ENCODE measurements at places on chromosomes 3 and 15.
A peak's percentile ranks its signal among the peaks of the same experiment; 100 is the strongest.

- H3K27ac ChIP-seq, result no peak overlapping the region
- H3K27me3 ChIP-seq, result no peaks in the 10 kb centered on the region
- DNase-seq, result no peak
- no peaks in the 10 kb centered on the region for H3K4me1 ChIP-seq
These were observed 20.2 kb downstream of the LSAMP start for GRCh38 chr3:116425126-116425525.

GRCh38 chr3:73148206-73148605, 86.7 kb downstream of the EBLN2 start:
- H3K27ac ChIP-seq, result no peak overlapping the region
- peak; percentile 69 for DNase-seq
- no peaks in the 10 kb centered on the region for H3K4me1 ChIP-seq
- no peak overlapping the region for H3K4me3 ChIP-seq

GRCh38 chr3:120114981-120115380, 20.7 kb upstream of the GSK3B start:
- H3K36me3 ChIP-seq, result no peaks in the 10 kb centered on the region
- no peak overlapping the region for H3K27ac ChIP-seq
- no peaks in the 10 kb centered on the region for H3K27me3 ChIP-seq
- DNase-seq, result no peak

GRCh38 chr3:14175383-14176037, 2.9 kb downstream of the XPC start:
- H3K4me3 ChIP-seq, result no peak overlapping the region
- no peaks in the 10 kb centered on the region for H3K27me3 ChIP-seq
- peaks cover 19% of the 10 kb centered on the region for H3K4me1 ChIP-seq

DNA sequence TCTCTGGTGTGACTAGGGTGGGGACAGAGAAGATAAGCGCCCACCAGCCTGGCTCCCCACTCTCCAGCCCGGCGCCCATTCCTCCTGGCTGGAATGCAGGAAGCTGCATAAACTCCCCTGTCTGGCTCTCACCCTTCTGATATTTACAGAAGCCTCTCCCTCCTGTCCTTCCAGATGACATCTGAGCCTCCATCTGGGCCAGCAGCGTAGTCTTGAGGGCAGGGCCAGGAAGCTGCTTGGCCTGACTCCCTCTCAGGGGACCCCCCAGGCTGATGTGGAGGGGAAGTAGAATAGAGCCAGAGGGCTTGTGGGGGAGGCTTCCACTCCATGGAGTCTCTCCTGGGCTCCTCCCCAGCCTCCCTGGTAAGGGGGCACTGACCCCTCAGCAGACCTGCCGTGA, 49.9 kb downstream of the LINGO1 start:
- no peak overlapping the region for H3K27ac ChIP-seq
- no peaks in the 10 kb centered on the region for H3K4me1 ChIP-seq
- no peak overlapping the region for H3K4me3 ChIP-seq
- no peaks in the 10 kb centered on the region for H3K27me3 ChIP-seq

DNA sequence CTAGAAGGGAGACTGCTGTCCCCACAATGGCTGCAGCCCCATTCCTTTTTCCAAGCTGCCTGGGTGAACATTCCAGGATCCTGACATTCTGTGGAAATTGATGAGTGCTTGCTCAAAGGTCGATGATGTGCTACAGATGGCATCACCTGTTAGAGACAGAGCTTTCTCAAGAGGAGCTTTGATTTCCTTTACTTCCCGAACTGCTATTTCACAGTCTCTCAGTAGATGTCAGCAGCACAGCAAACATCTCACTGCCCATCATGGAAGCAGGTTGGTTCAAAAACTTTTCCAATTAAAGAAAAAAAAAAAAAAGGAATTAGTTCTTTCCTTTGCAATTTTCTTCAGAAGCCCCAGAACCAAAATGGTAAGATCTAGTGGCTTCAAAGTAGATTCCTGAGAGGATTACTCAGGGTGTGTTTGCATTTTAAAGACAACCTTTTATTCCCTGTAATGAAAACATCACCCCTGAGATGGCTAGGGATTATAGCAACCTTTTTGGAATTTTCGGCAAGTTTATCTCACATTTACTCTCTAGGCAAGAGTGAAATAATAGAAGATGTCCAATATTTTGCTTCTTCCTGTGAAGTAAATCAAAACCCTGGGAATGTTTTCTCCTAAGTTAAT, 44.8 kb downstream of the POLR2M start:
- no peak overlapping the region for H3K27ac ChIP-seq
- no peaks in the 10 kb centered on the region for H3K36me3 ChIP-seq
- no peaks in the 10 kb centered on the region for H3K27me3 ChIP-seq
- DNase-seq, result peak; percentile 72

DNA sequence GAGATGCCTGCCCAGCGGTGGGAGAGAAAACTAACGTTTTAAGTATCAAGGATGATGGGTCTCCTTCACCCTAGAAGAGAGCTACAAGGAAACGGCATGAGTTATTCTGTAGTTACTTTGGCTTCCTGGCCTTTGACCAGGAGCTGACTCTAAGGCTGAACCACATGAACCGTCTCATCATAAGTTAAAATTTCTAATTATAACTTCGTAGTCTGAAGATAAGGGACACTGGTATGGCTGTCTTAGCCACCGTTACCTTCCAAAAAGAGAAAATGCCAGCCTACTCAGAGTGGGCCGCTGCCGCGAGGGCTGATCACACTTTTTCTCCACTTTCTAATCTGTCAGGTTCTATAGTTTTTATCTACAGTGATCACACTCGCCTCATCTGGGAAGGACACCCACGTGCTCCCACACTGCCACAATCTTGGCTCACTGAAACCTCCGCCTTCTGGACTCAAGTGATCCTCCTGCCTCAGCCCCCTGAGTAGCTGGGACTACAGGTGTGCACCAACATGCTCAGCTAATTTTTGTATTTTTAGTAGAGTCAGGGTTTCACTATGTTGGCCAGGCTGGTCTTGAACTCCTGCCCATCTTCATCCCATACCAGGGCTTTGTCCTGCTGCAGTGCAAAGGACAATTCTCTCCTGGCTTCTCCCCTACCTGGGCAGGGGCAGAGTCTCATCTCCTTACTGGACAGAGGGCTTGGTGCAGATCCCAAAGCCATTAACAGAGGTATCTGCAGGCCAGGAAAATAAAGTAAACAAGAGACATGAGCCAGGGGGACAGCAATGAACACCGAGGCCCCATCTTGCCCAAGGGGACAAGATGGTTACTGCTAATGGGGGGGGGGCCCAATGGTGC, 73.4 kb downstream of the RFTN1 start:
- no peak for DNase-seq
- no peaks in the 10 kb centered on the region for H3K36me3 ChIP-seq
- no peak overlapping the region for H3K4me3 ChIP-seq
- H3K27me3 ChIP-seq, result no peaks in the 10 kb centered on the region

Data from endothelial cell of umbilical vein (primary cell).